ENCODE measurements at places on chromosomes 5 and 9.

- no peak for DNase-seq
Observed at GRCh38 chr9:137191691-137192447, 3.4 kb downstream of the SSNA1 start.

DNA sequence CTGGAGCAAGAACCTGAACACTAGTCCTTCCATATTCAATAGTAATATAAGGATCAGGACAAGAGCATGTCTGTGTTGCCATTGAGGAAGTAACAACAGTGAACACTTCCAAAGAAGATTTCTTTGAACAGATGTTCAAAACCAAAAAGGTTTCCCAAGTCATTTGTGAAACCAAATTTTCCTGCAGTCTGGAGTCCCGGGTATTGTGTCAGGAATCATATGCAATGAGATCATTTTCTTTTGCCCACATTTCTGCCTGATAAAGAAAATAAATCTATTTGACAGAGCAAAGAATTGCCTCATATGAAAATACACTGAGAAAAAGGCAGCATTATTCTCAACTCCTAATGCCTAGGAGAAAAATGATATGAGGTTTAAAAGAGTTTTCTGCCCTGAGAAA lies 151.7 kb downstream of the SNX18 start:
- no peak for DNase-seq

DNA sequence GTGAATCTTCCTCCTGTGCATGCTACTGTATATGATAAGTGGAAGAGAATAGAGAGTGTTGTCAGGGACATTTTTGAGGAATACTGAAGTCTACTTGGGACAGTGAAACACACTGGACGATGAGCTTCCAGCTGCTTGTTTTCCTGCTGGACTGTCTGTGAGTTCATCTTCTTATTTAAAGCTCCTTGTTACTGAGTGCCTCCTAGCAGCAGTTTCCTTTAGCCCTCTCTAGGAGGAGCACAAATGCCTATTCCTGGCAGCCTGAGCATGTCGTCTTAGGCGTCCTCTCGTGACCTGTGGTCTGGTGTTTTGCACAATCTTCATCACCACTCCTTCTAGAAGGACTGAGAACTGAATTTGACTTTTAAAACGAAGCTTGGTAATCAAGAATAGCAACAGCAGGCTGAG lies 43.8 kb downstream of the ANKRD33B start:
- peak; percentile 43 for DNase-seq

GRCh38 chr5:146683861-146684260 lies 167.9 kb upstream of the GPR151 start:
- DNase-seq = no peak

- DNase-seq = no peak
Observed at GRCh38 chr5:88188458-88189132, 80.0 kb downstream of the TMEM161B start.

GRCh38 chr5:169563369-169563768 lies 20.2 kb upstream of the SPDL1 start:
- no peak for DNase-seq

GRCh38 chr5:114857941-114858551 lies 311.7 kb downstream of the TRIM36 start:
- DNase-seq = no peak

DNA sequence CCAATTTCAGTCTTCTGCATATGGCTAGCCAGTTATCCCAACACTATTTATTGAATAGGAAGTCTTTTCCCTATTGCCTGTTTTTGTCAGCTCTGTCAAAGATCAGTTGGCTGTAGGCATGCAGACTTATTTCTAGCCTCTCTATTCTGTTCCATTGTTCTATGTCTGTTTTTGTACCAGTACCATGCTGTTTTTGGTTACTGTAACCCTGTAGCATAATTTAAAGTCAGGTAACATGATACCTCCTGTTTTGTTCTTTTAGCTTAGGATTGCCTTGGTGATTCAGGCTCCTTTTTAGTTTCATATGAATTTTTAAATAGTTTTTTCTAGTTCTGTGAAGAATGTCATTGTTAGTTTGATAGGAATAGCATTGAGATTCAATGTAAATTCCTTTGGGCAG lies 104.9 kb upstream of the SLCO6A1 start:
- no peak for DNase-seq

GRCh38 chr5:80057921-80058320 lies 22.8 kb downstream of the THBS4 start:
- DNase-seq = no peak

DNA sequence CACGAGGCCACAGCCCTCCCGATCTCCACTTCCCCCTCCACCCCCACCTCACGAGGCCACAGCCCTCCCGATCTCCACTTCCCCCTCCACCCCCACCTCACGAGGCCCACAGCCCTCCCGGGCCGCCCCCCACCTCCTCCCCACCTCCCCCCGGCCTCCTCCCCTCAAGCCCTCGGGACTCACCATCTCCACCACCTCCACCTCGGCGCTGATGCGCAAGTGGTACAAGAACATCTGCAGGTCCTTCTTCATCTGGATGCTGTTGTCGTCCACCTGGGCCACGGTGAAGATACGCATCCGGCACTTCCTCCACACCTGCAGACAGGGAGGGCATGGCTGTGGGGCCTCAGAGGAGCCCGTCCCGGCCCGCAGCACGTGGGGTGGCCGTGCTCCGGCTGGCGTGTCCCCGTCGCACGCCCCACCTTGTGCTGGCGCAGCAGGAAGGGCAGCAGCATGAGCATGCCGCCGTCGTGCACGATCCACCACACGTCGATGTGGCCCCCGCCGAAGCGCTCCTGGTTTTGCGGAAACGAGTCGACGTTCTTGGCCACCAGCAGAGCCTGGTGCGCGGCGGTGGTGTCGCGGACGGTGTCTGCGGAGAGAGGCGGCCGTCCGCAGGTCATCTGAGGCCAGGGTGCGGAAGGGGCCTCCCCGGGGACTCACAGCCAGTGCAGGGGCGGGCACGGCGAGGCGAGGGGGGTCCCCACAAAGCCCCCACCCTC lies 48.0 kb downstream of the SLC12A7 start:
- DNase-seq = no peak

DNA sequence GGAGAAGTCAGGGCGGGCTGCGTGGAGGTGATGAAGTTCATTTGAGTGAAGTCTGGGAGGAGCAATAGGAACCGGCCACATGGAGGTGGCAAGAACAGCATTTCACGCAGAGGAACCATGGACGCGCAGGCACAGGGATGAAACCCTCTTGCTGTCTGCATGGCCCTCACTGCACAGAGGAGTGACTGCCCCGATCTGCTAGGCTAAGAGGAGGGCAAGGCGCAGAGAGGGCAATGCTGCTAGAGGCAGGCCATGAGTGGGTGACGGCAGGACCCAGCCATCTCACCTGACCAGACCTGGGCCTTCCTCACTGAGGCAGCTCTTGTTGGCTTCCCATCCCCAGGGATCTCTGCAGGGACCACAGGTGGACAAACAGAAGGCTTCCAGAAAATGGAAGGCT lies 90.3 kb downstream of the BARX1 start:
- DNase-seq = no peak

- no peak for DNase-seq
Observed at GRCh38 chr5:17314907-17315471, 97.6 kb downstream of the BASP1 start.

- no peak for DNase-seq
Observed at GRCh38 chr9:132372177-132373095, 17.6 kb upstream of the SETX start.

GRCh38 chr9:21813575-21814473 lies 11.4 kb downstream of the MTAP start:
- DNase-seq = no peak

- no peak for DNase-seq
Observed at GRCh38 chr9:134360897-134361296, 34.6 kb downstream of the RXRA start.

DNA sequence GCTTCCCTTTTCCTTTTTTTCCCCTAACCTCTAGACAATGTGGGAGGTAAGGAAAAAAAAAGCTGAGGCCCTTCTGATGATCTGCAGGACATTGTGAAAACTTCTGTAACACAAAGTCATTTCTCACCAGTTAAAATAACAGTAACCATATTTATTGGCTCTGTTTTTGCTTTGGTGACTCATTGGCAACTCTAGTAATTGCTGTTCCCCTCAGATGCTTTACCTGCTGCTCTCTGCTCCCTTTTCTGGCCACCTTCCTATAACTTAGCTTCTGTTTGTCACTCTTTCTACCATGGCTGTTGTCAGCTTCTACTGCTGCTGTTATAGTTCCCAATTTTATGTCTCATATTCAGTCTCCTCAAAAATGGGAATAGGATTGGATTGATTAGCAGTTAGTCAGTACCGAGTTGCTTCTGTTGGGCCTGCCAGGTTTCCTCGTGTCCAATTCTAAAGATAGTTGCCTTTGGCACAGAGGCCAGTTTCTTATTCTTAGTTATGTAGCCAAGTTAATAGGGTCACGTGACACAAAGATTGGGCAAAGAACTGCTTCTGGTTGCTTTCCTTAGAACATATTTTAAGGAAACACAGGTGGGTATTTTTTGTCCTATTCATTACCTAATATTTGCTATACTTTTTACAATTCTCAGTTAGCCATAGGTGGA lies 16.8 kb downstream of the SCAMP1 start:
- DNase-seq = no peak

DNA sequence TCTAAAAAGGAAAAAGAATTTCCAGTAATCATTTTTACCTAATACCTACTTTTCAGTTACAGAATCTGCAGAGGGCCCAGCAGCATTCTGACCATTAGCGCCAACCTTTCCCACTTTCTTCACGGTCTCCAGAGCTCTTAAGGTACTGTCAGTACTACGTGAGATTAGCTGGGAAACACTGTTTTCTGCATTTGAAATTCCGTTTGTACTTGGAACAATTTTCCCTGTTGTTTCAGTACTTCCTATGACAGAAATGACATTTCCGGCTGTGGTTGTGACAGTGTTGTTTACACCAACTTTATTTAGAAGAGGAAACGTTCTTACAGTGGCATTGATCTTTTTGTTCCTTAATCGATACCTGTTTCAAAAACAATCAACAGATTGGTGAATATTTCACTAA lies 36.9 kb upstream of the PDCL start:
- no peak for DNase-seq

GRCh38 chr9:109114670-109115069 lies 5.1 kb downstream of the TMEM245 start:
- DNase-seq = no peak

DNA sequence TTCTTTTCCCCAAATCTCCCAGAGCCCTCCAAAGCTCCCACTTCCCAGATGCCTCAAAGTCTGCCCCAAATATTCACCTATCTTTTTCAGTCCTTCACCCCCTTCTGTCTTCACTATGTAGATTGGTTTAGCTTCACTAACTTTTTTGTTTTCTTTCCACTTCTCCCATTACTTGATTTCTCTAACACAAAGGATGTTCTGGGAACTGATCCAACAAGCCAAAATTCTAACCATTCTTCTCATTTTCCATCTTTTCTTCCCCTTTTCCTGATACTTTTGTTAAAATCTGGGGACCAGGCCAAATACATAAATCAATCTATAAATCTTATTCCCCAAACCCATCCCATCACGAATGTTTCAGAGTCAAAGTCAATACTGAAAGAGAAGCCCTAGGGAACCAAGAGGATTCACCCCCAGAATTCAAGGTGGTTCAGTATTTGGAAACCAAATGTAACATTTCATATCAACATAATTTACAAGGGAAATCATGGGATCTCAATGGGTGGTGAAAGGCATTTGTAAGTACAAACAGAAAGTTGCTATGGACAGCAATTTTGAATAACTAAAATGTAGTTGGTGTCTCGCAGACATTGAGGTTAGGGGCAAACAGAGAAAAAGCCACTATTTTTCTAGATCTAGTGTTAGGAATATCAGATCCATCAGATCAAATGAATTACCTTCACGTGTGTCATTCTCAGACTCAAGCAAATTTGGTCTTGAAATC lies 35.3 kb downstream of the APTX start:
- DNase-seq = no peak

DNA sequence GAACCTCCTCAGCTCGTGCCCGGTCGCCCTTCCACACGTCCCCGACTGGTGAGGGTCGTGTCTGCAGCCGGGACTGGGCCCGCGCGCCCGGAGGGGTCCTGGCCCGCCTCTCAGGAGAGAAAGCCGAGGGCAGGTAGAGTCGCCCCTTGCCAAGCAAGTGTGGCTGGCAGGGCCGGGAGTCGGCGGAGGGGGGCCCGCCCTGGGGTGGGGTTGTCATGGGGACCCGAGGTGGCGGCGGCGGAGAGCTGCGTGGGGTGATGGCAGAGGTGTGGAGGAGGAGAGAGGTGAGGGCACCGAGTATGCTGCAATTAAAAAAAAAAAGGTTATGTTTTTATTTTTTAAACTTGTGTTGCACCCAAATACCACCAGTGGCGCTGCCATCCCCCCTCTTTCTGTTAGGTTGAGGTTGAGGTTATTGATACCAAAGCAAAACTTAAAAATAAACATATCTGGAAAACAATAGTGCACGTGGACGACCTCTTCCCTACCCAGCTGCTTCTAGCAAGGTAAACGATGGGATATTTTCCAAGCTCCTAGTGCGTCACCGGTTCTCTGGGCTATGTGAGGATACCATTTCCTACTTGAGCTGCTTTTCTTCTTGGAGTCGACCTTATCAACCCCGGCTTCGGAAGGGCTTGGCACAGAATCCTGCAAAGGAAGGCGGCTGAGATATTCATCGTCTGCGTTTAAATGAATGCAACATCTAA lies 660 bp downstream of the SCAMP1 start:
- DNase-seq = peak; percentile 67

DNA sequence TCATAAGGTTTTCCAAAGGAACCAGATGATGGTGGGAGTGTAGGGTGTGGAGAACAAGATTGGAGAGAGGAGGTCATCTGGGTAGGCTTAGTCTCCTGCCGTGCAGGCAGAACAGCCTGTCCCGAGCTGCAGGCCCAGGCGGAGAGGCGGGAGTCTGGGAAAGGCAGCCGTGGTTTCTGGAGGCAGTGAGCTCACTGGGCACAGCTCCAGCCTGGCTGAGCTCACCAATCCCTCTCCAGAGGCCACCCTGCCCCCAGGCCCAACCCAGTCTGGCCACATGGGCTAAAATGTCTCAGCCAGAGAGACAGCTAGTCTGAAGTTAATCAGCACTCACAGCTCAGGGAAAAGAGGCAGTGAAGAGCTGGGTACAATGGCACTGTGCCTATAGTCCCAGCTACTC lies 12.3 kb downstream of the P4HA2 start:
- DNase-seq = no peak

GRCh38 chr5:30832519-30832918 lies 361.0 kb upstream of the CDH6 start:
- DNase-seq = no peak

DNA sequence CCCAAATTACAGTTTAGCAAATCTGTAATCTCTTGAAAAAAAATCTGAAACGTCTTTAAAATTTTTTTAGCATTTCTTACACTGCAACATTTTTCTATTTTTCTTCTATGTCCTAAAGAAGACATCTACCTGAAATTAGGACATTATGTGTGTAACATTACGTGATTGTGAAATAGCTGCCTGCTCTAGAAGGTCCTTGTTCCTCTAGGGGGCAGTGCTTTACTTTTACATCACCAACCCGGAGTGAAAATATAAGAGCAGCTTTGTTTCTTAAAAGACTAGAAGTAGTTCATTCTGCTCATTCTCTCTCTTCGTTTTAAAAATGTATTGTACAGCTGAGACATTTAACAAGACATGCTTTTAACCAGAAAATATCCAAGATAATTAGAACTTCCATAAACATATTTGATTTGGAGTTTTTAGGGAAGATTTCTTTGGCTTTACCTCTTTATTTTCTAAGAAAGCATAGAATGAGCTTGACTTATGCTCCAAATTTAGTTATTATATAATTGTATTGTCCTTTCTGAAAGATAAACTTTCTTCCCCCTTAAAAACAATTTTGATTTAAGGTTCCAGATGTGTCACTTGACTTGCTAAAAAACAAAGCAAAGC lies 48.1 kb upstream of the RIOK2 start:
- peak; percentile 30 for DNase-seq

- no peak for DNase-seq
Observed at GRCh38 chr9:129513856-129514496, 106.9 kb downstream of the C9orf50 start.

GRCh38 chr9:127264462-127265219 lies at the start of gene GARNL3:
Gene GARNL3, plus strand, starts transcription at chr9:127264774. Its CDS starts 104 bp downstream, at chr9:127264878.
- DNase-seq = no peak

Data from K562 (cell line).